ENCODE measurements at places on chromosomes 7 and 10. TPM values are rescaled to one million over a fixed set of nuclear protein-coding genes. Genes with fewer than 3 reads are reported as not detected.

- no peak overlapping the region for H3K27ac ChIP-seq
- no peak for DNase-seq
- H3K4me1 ChIP-seq = no peaks in the 10 kb centered on the region
- no peaks in the 10 kb centered on the region for H3K27me3 ChIP-seq
- H3K4me3 ChIP-seq = no peak overlapping the region
Measured at GRCh38 chr7:48173756-48174382, 2.6 kb downstream of the ABCA13 start.

GRCh38 chr7:130299866-130300265, 6.9 kb downstream of the CPA4 start:
- DNase-seq = no peak
- H3K27me3 ChIP-seq = no peaks in the 10 kb centered on the region
- H3K4me1 ChIP-seq = no peaks in the 10 kb centered on the region
- no peaks in the 10 kb centered on the region for H3K36me3 ChIP-seq
- H3K27ac ChIP-seq = no peak overlapping the region

The AZGP1 gene
- 4.7 TPM for total RNA-seq

GRCh38 chr7:127874951-127875608, 156.2 kb downstream of the LRRC4 start:
- H3K4me1 ChIP-seq = no peaks in the 10 kb centered on the region
- DNase-seq = no peak
- H3K36me3 ChIP-seq = no peaks in the 10 kb centered on the region

GRCh38 chr10:58330431-58330830, 4.4 kb upstream of the UBE2D1 start:
- DNase-seq = no peak
- no peaks in the 10 kb centered on the region for H3K36me3 ChIP-seq
- H3K27ac ChIP-seq = no peak overlapping the region
- no peak overlapping the region for H3K4me3 ChIP-seq
- no peaks in the 10 kb centered on the region for H3K27me3 ChIP-seq
- no peaks in the 10 kb centered on the region for H3K4me1 ChIP-seq

The VWC2 gene
- not detected for total RNA-seq

GRCh38 chr7:157318015-157318706, 18.6 kb upstream of the DNAJB6 start:
- DNase-seq = no peak
- H3K4me1 ChIP-seq = no peaks in the 10 kb centered on the region
- no peak overlapping the region for H3K4me3 ChIP-seq
- no peaks in the 10 kb centered on the region for H3K36me3 ChIP-seq
- no peak overlapping the region for H3K27ac ChIP-seq

The PRKCQ gene
- total RNA-seq = 2.0 TPM

- no peaks in the 10 kb centered on the region for H3K27me3 ChIP-seq
- DNase-seq = no peak
- no peak overlapping the region for H3K4me3 ChIP-seq
- no peak overlapping the region for H3K27ac ChIP-seq
- no peaks in the 10 kb centered on the region for H3K36me3 ChIP-seq
Measured at GRCh38 chr7:122468945-122469344, 164.4 kb upstream of the FEZF1 start.

GRCh38 chr10:6986927-6987326, 406.9 kb upstream of the PRKCQ start:
- H3K27ac ChIP-seq = no peak overlapping the region
- H3K36me3 ChIP-seq = no peaks in the 10 kb centered on the region
- H3K4me1 ChIP-seq = no peaks in the 10 kb centered on the region
- no peak for DNase-seq

GRCh38 chr7:67842571-67842970, 845.9 kb downstream of the TYW1 start:
- H3K4me3 ChIP-seq = no peak overlapping the region
- H3K27ac ChIP-seq = no peak overlapping the region
- no peaks in the 10 kb centered on the region for H3K4me1 ChIP-seq
- no peak for DNase-seq

The GPR85 gene
- 0.16 TPM for total RNA-seq

- no peak for DNase-seq
- peaks cover 4% of the 10 kb centered on the region for H3K27me3 ChIP-seq
- no peak overlapping the region for H3K4me3 ChIP-seq
- no peaks in the 10 kb centered on the region for H3K4me1 ChIP-seq
- no peaks in the 10 kb centered on the region for H3K36me3 ChIP-seq
- no peak overlapping the region for H3K27ac ChIP-seq
Measured at GRCh38 chr10:26939962-26940354, 79.2 kb upstream of the ABI1 start.

The TWNK gene
- 4.3 TPM for total RNA-seq

The MRLN gene
- not detected for total RNA-seq
